HS-27A (cell line): ENCODE measurements at places on chromosomes 11 and 22.

- no peak for DNase-seq
Observed at GRCh38 chr11:10392095-10393079, 62.7 kb upstream of the AMPD3 start.

- DNase-seq = no peak
Observed at GRCh38 chr22:29003975-29004646, 57.5 kb downstream of the C22orf31 start.

GRCh38 chr11:43685440-43685839 lies 4.9 kb downstream of the HSD17B12 start:
- no peak for DNase-seq

- DNase-seq = no peak
Observed at GRCh38 chr11:60952742-60953170, 780 bp upstream of the SLC15A3 start.

DNA sequence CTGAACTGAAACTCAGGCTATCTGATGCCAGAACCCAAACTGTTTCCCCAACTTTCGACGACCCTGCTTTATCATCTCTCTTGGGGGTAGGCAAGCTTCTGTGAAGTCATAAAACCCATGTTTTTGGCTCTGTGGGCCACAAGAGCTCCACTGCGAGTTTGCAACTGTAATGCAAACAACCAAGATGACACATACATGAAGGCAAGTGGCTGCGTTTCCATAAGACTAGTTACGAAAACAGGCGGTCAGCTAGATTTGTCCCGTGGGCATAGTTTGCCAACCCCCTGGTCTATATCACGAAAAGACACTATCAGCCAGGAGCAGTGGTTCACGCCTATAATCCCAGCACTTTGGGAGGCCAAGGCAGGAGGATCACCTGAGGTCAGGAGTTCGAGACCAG lies 37.5 kb downstream of the TPST2 start:
- DNase-seq = no peak

DNA sequence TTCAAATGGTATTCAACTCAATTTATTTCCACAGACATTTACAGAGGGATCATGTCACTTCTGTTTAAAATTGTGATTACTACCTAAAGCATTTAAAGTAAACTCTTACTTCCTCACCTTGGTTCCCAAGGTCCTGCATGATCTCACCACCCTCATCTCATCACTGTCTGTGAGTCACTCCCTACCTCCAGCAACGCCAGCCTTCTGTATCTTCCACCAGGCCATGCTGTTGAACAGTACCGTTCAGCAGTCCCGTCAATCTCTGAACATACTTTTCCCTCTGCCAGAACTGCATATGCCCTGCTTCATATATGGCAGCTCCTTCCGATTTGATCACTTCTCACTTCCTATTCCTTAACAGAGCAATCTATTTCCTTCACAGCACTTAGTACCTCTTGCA lies 2.0 kb downstream of the FBXO3 start:
- DNase-seq = no peak

DNA sequence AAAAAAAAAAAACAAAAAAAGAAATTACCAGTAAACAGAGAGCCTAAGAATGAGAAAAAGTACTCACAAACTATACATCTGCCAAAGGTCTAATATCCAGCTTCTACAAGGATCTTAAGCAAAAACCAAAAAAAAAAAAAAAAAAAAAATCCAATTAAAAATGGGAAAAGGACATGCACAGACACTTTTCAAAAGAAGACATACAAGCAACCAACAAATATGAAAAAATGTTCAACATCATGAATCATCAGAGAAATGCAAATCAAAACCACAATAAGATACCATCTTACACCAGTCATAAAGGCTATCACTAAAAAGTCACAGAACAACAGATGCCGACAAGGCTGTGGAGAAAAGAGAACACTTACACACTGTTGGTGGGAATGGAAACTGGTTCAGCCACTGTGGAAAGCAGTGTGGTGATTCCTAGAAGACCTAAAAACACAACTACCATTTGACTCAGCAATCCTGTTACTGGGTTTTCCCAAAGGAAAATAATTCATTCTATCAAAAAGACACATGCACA lies 18.3 kb downstream of the MS4A6A start:
- no peak for DNase-seq

DNA sequence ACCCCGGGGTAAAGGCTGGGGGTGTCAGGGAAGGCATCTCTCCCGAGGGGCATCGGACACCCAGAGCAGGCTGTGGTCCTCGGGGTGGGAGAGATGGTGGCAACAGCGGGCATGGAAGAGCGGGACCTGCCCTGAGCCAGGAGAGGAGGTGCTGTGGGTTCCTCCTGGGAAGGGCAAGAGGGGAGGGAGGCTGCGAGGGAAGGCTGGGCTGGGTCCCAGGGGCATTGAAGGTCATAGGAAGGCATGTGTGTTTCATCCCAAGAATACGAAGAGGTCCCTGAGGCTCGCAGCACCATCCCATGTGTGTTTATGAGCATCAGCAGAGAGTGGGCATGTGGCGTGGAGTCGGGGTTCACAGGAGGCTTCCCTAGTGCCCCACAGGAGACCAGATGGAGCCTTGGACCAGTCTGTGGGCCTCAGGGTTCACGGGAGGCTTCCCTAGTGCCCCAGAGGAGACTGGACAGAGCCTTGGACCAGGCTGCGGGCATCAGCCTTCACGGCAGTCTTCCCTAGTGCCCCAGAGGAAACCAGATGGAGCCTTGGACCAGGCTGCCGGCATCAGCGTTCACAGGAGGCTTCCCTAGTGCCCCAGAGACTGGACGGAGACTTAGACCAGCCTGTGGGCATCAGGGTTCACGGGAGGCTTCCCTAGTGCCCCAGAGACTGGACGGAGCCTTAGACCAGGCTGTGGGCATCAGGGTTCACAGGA lies 420.6 kb downstream of the BRD1 start:
- no peak for DNase-seq

- DNase-seq = no peak
Observed at GRCh38 chr22:23780146-23780748, 6.5 kb upstream of the SMARCB1 start.

DNA sequence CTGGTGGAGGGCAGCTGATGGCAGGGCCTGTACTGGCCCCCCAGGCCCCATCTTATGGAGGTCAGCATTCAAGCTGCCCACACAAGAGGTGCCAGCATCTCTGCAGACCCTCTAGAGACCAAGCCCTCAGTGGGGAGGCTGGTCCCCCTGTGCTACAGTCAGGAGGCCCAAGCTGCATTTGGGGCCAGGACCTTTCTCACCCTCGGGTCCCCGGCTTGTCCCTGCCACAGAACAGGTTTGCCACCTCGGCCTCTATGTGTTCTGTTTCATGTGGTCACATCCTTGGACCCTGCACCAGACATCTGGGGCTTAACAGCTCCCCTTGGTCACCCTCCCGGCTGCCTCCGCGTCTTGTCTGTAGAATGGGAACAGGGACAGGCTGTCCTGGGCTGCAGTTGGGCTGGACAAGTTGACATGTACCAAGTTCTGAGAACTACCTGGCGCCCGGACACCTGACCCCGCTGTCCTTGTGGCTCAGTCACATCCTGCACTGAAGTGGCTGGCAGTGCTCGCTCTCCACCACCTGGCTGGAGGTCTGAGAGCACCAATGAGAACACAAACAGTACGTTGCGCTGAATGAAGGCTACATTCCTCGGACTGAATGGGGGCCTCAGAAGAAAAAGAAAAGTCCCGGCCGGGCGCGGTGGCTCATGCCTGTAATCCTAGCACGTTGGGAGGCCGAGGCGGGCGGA lies 2.7 kb upstream of the PLXNB2 start:
- DNase-seq = no peak

DNA sequence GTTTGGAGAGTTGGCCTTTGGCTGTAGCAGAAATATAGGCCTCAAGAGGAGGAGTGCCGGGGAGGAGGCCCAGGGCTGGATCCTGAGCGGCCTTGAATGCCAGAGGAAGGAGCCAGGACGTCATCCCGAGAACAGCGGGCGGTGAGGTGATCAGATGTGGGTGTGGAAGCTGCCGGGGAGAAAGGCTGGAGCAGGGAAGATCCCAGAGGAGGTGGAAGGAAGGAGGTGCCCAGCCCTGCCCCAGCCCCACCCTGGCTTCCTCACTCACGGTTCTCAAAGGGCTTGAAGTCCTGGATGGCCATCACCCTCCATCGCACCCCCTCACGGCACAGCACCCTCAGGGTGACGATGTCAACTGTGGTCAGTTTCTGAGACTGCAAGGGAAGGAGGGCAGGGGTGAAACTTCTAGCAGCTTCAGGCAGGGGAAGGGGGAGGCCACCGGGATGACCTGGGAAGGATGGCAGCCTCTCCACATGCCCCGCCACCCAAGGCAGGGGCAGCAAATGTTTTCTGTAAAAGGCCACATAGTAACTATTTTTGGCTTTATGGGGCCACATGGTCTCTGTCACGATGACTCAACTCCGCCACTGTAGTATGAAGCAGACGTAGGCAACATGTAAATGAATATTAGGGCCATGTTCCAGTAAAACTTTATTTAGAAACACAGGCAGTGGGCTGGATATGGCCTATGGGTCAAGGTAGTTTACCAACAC lies 10.7 kb downstream of the IL2RB start:
- no peak for DNase-seq

DNA sequence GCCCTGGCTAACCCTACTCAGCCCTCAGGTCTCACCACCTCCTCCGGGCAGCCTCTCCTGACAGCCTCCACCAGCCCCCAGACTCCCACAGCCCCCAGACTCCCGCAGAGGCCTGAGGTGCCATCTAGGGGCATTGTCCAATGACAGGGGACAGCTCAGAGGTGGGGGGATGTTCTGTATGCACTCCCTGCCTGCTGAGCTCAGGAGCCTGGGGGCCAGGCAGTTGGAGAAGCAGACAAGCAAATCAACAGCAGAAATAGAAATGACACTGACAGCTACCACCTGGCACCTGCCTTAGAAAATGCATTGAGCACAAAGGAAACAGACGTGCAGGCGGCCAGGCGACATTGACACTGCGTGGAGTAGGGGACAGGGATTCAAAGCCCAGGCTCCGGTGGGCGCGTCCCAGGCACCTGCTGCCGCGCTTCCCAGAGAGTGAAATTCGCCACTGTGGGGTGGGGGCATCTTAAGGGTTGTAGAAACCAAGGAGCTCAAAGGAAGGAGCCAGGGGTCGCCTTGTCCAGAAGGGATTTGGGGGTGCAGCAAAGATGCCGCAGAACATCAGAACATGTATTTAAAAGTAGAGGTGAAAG lies 22.5 kb upstream of the WNT7B start:
- DNase-seq = no peak

GRCh38 chr11:56410801-56411200 lies 1.7 kb upstream of the OR5AL1 start:
- DNase-seq = no peak

DNA sequence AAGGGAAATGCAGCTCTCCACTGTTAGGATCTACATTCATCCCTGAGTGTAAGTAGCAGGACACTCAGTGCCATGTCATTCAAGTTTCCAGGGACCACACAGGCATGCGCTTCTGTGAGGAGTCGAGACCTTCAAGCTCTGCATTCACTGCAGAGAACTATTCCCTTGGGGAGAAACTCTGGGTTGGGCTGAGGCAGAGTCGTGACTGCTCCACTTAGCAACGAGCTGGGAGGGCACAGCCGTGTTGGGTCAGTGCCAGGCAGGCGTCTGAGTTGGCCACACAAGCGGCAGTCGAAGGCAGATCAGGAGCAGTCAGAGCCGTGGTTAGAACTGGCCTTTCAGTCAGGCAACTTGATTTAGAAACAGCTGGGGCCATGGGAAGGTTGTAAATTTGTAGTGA lies 14.7 kb downstream of the MPEG1 start:
- DNase-seq = no peak

- peak; percentile 15 for DNase-seq
Observed at GRCh38 chr11:121112498-121113455, 11.7 kb downstream of the TECTA start.

DNA sequence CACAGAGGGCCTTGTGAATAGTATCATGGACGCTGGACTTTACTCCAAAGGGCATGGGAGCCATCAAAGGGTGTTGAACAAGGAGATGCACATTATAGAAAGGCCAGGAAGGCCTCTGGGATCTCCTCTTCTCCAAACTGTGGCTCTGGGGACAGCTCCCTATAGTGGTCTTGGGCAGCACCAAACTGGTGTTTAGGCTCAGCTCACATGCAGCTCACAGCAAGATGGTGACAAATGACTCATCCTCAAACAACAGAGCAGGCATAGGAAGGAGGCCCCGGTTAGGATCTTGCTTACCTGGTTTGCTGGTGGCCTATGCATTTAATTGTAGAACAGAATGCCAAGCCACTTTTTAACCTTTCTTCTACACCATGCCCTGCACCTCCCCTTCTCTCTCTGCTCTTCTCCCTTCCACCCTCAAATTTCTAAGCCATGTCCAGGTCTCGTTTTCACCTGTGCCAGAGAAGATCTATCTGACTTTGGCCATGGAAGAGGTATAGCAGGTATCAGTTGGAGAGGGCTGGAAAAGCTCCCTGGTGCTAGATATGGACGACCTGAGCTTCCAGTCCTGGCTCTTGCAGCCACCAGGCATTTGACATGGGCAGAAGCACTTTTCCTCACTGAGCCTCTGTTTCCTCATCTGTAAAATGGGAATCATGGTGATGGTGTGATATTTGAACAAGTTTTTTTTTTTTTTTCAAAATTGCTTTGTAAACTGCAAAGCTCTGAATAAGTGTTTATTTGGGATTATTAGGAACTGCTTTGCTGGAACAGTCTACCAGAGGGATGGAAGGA lies 14.4 kb upstream of the EHF start:
- DNase-seq = no peak

DNA sequence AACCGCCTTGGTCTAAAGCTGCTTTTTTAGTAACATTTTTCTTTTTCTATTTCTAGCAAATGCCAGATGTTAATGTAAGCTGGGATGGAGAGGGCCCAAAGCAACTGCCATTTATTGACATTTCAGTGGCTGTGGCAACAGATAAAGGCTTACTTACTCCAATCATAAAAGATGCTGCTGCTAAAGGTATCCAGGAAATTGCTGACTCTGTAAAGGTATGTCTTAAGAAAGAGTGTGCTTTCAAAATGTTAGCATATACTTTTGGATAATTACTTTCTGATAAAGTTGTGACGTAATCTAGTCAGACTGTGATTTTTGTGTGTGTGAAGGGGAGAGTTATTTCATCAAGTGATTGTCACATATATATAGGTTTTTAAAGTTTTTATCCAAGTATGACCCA lies 68.1 kb downstream of the PDHX start:
- DNase-seq = no peak

- no peak for DNase-seq
Observed at GRCh38 chr11:30587269-30587812, 1.2 kb upstream of the MPPED2 start.

GRCh38 chr11:111814557-111815320 lies 48.5 kb upstream of the PPP2R1B start:
- no peak for DNase-seq

- no peak for DNase-seq
Observed at GRCh38 chr11:79193663-79194310, 247.0 kb downstream of the TENM4 start.
